ENCODE measurements at places on chromosomes 2 and 18. TPM values are rescaled to one million over a fixed set of nuclear protein-coding genes. Genes with fewer than 3 reads are reported as not detected.

The ALPP gene
- total RNA-seq, result not detected

The IL1F10 gene
- not detected for total RNA-seq

The FOSL2 gene
- total RNA-seq, result 179 TPM

The IHH gene
- total RNA-seq, result 14.0 TPM

The CLEC4F gene
- not detected for total RNA-seq

The HSBP1L1 gene
- 64.9 TPM for total RNA-seq

The RTP5 gene
- not detected for total RNA-seq
